ENCODE measurements at places on chromosomes 13 and 19.

DNA sequence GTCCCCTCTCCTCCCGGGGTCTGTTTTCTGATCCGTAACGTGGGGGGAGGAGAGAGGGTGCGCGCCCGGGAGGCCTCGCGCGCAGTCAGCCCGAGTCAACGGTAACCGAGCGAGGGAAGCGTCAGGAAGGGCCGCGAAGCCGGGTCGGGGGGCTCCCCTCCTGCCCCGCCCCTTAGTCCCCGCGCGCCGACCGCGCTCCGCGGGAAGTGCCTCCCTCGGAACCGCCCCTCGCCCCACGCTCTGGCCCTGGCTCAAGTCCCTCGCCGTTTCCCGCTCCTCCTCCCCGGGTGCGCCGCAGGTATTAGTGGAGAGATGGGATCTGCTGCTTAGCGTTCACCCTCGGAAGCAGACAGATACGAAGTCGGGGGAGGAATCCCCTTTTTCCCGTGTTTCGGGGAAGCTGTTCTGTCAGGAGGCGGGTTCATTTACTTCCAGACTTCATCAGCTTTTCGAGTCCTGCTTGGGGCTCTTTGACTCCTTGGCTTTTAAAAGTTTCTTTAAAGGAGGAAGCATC is 770 bp downstream of the HNRNPM start:
- DNase-seq = peak; percentile 18

GRCh38 chr13:52738719-52739467 is 727 bp downstream of the CNMD start:
- DNase-seq = no peak

GRCh38 chr13:39385621-39386231 is 217.3 kb downstream of the LHFPL6 start:
- no peak for DNase-seq

GRCh38 chr13:27808851-27809550 is 16.7 kb downstream of the GSX1 start:
- DNase-seq = no peak

GRCh38 chr13:48412881-48413351 is at the start of gene LPAR6:
Gene LPAR6, minus strand, starts transcription at chr13:48413113. Its CDS starts 690 bp downstream, at chr13:48412423.
- no peak for DNase-seq

GRCh38 chr19:40238775-40239174 is 12.3 kb upstream of the CCNP start:
- no peak for DNase-seq

DNA sequence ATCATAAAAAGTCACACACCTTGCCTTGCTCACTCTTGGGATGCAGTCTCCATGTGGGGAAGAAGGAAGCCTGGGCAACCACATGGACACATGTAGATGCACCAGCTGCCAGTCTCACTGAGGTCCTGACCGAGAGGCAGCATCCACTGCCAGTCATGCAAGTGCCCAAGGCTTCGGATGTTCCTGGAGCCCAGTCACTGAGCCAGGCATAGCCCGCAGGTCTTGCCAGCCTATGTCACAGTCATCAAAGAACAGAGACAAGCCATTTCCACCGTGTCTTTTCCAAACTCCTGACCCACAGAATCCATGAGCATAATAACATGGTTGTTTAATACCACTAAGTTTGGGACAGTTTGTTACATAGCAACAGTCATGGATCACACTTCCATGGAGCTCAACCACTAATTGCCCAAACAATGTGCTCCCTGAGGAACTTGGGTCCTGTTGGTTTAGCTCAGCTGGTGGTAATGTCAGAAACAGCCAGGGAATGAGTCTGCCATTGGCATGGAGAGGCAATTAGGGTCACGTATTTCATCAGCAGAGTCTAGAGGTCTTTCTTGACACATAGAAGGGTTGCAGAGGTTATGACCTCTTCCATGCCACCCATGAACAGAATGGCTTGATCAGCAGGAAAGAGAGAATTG is 21.5 kb downstream of the STARD13 start:
- DNase-seq = no peak

- no peak for DNase-seq
These were observed 65.4 kb upstream of the ATXN8OS start for GRCh38 chr13:70042193-70042592.

DNA sequence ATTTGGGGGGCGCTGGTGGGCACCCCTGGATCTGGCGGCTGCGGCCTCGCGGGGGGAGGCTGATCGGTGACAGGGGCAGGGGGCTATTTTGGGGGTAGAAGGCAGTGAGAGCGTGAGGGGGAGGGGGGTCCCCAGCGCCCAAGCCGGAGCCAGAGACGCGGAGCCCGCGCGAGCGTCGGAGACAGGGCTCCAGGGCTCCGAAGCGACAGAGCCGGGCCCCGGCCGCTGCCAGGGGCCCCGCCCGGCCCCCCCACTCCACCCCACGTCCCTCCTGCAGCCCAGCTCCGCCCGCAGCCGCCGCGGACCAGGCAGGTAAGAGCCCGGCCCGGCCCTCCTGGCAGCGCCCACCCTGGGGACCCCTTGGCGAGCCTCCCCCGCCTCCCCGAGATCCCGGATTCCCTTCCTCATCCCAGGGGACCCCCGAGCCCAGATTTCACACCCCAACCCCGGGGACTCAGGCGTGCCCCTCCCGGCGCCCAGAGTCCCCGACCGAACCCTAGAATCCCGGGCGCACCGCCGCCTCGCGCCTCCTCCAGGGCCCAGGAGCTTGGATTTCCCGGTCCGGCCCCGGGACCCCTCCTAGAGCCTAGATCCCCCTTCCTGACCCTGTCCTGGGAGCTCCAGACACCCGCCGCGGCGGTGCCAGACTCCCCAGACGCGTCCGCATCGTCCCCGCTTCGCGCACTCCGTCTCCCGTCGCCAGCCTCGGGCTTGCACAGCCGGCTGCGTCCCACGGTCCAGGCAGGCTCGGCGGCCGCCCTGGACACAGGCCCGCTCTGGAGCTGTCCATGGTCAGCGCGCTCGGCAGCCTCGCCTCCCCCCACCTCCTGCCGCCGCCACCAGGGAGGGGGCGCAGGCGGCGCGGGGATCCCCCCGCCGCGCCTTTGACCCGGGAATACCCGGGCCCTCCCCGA is at the start of gene PPFIA3:
Gene PPFIA3 (plus strand): TSS at position 134 of the 914 bp plus-strand sequence. CDS start 8,330 bp downstream, outside the sequence.
- DNase-seq = no peak

- DNase-seq = no peak
These were observed 290.2 kb downstream of the ZNF536 start for GRCh38 chr19:30662211-30662861.

DNA sequence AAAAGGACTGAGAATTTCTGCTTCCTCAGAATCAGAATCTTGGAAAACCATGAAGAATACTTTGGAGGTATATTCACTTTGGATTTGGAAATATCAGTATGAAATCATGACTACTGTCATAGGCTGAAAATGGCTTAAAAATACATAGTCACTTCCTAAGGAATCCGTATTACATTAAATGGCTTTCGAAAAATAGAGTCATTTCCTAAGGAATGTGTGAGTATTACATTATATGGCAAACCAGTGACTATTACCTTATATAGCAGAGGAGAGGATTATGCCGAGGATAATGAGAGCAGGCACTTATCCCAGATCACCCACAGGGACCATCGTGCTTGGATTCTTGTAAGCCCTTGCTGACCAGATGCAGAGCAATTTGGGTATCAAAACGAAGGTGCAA is 1471.8 kb downstream of the EFNB2 start:
- DNase-seq = no peak

GRCh38 chr19:41427647-41428480 is 690 bp upstream of the B3GNT8 start:
- peak; percentile 5 for DNase-seq

DNA sequence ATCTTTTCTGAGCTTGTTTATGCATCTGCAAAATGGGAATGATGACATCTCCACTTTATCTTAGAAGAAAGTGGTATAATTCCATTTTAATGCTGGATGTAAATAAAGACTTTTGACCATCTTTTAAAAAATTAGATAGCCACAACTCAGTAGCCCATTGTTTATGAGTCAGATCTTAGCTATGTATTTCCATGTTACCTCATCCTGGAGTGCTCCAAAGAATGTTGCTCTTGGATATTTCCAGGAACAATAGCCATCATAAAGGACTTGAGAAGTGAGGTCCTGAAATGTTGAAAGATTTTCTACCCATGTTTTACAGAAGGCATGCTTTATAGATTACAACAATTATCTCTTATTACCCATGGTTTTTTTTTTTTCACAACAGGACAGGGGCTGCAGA is 229.3 kb upstream of the EDNRB start:
- no peak for DNase-seq

Data from stimulated activated CD4-positive, alpha-beta T cell treated with anti-CD3 and anti-CD28 coated beads, Interleukin-15, amount 100 ng/mL, for 1 hour (primary cell).